ENCODE measurements at places on chromosomes 5 and 9. TPM values are rescaled to one million over a fixed set of nuclear protein-coding genes. Genes with fewer than 3 reads are reported as not detected.

PIP5KL1 gene
- total RNA-seq: 1.6 TPM

ADRA1B gene
- total RNA-seq: 2.6 TPM

LCN1 gene
- not detected for total RNA-seq

IRX2 gene
- 6.0 TPM for total RNA-seq

GOLPH3 gene
- 115 TPM for total RNA-seq

PLCXD3 gene
- total RNA-seq: 2.2 TPM

HTR1A gene
- 0.57 TPM for total RNA-seq

SNCAIP gene
- total RNA-seq: 19.1 TPM

ISL1 gene
- 29.1 TPM for total RNA-seq

MARCHF11 gene
- not detected for total RNA-seq

MARVELD2 gene
- total RNA-seq: 43.5 TPM

DNA sequence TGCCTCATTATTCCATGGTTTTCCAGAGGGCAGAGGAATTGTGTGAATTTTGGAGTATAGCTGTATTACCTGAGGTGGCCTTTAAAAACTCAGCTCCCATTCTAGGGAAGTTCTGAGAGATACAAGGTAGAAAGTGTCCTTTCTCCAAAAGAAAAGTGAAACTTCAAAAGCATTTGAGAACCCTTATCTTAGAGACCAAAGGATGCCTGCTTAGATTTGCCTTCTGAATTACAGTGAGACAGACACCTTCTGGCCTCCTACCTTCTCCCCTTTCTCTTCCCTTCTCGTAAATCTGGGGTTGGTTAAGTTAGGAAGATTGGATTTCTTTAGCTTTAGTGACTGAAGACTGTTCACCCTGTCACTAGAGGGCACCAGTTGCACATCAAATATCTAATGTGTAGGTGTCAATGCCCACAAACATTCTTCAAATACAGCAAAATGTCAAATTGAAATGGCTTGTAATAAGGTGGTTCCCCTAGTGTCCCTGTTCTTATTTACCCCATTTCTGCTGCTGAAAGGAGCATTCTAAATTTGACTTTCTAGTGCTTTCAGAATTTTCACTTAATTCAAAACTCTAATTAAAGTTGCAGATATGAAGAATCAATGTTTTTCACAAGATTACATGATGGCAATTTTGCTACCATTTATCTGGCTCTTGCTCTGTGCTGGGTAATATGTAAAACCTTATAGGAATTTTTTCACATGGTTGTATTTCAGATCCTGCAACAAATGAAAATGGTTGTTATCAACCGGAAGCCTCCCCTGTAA, 46.7 kb downstream of the PRRC1 start:
- peak; percentile 77 for DNase-seq

- DNase-seq: no peak
Measured at GRCh38 chr5:181186986-181187499, 18.0 kb downstream of the TRIM7 start.

DNA sequence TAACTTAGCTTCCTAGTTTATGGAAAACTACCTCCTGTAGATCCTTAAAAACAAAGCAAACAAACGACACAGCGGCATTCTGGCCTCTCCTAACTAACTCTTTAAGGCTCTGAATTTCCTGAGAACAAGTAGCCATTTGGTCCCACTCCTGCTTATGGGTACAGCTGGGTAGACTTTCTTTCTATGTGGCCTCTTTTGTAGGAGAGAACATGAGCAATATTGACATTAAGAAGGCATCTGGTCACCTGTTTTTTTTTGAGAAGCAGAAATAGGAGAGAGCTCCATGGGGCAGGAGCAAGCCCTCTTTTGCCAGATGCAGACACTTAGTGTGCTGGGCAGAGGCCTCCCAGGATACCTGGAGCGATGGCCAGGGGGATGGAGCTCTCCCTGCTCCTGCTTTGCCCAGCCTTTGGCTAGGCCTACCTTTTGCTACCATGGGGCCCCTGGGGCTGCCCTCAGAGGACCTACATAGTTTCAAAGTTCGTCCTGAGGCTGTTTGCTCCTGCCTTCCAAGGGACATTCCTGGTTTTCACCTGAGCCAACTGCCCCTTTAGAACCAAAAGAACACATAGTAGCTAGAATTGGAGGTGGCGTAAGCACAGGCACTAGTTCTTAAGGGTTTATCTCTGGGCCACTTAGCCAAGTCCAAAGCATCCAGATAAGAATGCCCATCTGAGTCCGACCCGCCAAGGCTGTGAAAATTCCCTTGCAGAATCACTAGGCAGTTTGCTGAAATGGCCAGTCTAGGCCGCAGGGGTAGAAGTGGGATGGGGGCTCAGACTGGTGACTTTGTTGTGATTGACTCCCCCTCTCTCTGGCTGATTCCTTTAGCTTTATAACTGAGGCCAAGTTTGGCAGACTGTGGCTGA, 2.4 kb upstream of the STC2 start:
- DNase-seq: peak; percentile 47

GRCh38 chr5:152072091-152072490, 147.4 kb upstream of the GLRA1 start:
- peak; percentile 8 for DNase-seq

- DNase-seq: no peak
Measured at GRCh38 chr5:139458580-139459407, 3.7 kb downstream of the ECSCR start.

GRCh38 chr5:158384535-158385481, 525.9 kb upstream of the CLINT1 start:
- no peak for DNase-seq

DNA sequence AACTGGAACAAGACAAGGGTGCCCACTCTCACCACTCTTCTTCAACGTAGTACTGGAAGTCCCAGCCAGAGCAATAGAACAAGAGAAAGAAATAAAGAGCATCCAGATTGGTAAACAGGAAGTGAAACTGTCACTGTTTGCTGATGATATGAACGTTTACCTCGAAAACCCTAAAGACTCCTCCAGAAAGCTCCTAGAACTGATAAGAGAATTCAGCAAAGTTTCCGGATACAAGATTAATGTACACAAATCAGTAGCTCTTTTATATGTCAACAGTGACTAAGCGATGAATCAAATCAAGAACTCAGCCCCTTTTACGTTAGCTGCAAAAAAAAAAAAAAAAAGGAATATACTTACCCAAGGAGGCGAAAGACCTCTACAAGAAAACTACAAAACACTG, 306.6 kb downstream of the PLK2 start:
- DNase-seq: no peak

GRCh38 chr5:111158105-111158744, 66.0 kb upstream of the CAMK4 start:
- peak; percentile 85 for DNase-seq

GRCh38 chr5:14183187-14183939, 40.2 kb downstream of the TRIO start:
- no peak for DNase-seq

- DNase-seq: peak; percentile 37
Measured at GRCh38 chr5:76608833-76609232, 14.4 kb downstream of the F2RL2 start.

GRCh38 chr9:37936965-37937364, 33.0 kb upstream of the SLC25A51 start:
- DNase-seq: peak; percentile 72

DNA sequence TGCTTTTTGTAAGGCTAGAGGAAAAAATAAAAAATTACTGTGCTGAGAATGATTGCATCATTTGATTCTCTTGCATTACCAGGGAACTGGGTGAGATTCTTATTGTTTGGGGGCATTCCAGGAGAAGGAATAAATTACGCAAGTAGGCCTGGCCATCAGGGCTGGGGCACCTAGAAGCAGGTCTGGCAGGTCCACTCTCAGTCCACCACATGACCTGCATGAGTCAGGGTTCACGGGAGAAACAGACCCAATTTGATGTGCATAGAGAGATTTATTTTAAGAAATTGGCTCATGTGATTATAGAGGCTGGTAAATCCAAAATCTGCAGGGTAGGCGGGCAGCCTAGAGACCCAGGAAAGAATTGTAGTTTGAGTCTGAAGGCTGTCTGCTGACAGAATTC, 59.6 kb downstream of the ZNF622 start:
- no peak for DNase-seq

GRCh38 chr5:170693701-170694100, 89.8 kb upstream of the GABRP start:
- no peak for DNase-seq

DNA sequence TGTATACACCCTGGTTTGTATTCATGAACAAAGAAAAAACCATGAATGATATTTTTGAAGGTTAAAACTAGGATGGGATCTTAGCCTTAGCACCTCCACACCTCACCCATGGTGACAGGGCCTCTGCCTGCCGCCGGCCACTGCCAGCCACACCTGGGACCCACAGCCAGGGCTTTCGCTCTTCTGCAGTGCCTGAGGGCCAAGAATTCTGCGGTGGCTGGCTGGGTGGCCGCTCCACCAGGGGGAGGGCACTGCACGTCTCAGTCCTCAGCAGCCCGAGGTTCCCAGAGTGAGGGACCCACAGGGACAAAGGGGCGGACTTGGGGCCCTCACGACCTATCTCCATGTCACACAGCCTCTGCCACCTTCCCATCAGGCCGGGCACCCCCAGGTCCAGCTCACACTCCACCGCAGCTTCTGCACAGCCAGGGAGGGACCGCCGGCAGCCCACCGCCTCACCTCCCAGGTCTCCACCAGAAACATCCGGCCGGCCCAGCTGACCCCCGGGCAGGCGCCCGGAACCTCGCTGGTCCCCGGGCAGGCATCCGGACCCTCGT, 6.9 kb downstream of the EXD3 start:
- no peak for DNase-seq

GRCh38 chr5:151825445-151825844, 53.7 kb downstream of the G3BP1 start:
- DNase-seq: peak; percentile 86

DNA sequence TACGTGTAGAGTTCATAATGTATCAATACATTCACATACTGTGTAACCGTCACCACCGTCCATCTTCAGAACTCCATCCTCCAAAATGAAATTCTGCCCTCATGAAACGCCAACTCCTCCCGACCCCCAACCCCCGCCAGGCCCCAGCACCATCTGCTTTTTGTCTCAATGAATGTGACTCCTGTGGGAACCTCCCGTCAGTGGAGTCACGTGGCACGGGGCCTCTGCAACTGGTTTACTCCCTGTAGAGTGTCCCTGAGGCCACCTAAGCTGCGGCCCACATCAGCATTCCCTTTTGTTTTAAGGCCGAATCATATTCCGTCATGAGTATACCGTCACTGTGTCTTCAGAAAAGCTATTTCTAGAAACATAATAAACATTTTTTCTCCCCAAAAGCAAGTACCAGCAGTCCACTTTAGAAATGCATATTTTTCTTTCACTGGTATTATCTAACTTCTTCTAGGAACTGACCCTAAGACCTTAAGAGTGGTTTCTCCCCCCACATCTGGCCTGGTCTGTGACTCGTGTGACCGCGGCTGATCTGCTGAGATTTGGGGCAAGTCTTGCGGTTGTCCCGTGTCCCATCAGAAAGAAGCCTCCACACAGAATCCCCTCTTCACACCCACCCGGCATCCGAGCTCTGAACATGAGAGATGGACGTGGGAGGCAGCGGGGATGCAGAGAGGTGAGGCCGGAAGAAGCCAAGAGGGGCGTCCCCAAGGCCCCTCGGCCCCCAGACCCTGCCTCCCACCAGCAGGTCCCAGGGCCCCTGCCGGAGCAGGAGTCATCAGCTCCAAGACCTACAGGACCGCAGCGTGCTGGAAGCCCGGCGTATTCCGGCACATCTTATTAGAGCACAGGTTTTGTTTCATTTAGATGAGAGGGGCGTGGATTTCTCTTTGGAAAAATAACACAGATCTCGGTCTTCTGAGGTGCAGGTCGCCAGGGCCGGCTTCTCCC, 38.3 kb downstream of the SLC6A3 start:
- DNase-seq: no peak

DNA sequence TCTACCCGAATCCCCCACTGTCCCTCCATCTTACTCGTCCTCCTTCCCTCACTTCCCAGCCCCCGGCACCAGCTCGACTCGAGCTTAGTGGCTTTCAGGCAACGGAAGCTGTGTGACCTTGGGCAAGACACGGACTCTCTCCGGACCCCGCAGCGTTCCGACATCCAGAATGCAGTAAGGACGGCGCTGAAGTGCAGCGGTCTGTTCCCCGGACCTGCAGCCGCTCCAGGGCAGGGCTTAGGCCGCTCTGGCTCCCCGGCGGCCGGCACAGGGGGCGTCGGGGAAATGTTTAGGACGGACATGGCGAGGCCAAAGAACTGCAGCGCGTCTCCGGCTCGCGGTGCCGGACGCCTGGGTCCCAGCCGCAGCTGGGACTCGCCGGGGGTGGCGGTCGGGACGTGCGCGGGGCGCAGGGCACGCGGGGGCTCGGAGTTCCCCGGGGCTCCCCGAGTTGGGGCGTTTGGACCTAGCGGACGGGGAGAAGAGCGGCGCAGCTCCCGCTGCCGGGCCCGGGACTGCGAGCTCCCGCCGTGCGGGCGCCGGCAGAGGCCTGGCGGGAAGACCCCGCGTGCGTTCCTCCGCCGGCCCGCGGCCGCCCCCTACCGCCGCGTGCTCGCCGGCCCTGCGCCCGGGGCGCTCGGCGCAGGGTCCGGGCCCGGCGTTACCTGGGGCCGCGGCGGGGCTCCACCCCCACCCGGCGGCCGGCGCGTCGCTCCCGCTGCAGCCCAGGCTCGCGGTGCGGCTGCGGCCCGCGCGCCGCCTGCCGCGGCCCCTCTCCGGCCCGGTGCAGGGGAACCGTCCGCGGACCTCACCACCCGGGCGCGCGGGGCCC, 5.6 kb upstream of the RNF44 start:
- DNase-seq: peak; percentile 82

DNA sequence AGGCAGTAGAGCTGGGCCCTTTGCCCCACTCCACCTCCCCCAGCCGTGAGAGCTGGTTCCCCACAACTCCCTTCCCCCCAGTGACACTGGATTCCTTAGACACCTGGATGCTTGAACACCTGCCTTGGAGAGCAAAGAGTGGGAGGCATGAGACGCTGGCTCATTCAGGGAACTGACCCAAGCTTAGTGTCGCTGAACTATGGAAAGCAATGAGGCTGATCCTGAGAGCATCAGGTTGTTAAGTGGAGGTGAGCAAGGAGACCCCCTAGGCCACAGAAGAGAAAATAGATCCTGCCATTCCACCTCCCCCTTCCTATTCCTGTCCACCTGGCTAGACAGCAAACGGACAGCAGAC, 2.0 kb downstream of the CCL19 start:
- no peak for DNase-seq

GRCh38 chr5:55600086-55600485, 65.3 kb upstream of the PLPP1 start:
- no peak for DNase-seq

- DNase-seq: no peak
Measured at GRCh38 chr9:34119713-34120112, 6.8 kb downstream of the DCAF12 start.

- DNase-seq: no peak
Measured at GRCh38 chr5:25190521-25191000, 545.8 kb upstream of the CDH10 start.

GRCh38 chr5:14439087-14439871, 142.3 kb upstream of the OTULINL start:
- no peak for DNase-seq

GRCh38 chr9:135555203-135555602, 6.4 kb upstream of the PAEP start:
- no peak for DNase-seq

- DNase-seq: no peak
Measured at GRCh38 chr5:122374110-122374509, 62.1 kb downstream of the SNCAIP start.

- DNase-seq: no peak
Measured at GRCh38 chr5:146860213-146860893, 18.2 kb downstream of the PPP2R2B start.

- DNase-seq: no peak
Measured at GRCh38 chr5:106092455-106092854, 1578.3 kb downstream of the EFNA5 start.

GRCh38 chr9:130881516-130881915, 15.1 kb downstream of the QRFP start:
- DNase-seq: no peak

GRCh38 chr5:96120120-96120519, 158.5 kb upstream of the ELL2 start:
- DNase-seq: no peak

GRCh38 chr5:131406975-131407638, 143.3 kb downstream of the CDC42SE2 start:
- DNase-seq: no peak
